ENCODE measurements at places on chromosomes 5 and 9. TPM values are rescaled to one million over a fixed set of nuclear protein-coding genes. Genes with fewer than 3 reads are reported as not detected.

- H3K27ac ChIP-seq: no peak overlapping the region
- H3K36me3 ChIP-seq: peaks cover 7% of the 10 kb centered on the region
- no peak for DNase-seq
- peaks cover 3% of the 10 kb centered on the region for H3K4me1 ChIP-seq
These were observed 252.5 kb downstream of the TLE4 start for GRCh38 chr9:79824265-79824664.

Gene SH2D3C
- total RNA-seq: 1.3 TPM

DNA sequence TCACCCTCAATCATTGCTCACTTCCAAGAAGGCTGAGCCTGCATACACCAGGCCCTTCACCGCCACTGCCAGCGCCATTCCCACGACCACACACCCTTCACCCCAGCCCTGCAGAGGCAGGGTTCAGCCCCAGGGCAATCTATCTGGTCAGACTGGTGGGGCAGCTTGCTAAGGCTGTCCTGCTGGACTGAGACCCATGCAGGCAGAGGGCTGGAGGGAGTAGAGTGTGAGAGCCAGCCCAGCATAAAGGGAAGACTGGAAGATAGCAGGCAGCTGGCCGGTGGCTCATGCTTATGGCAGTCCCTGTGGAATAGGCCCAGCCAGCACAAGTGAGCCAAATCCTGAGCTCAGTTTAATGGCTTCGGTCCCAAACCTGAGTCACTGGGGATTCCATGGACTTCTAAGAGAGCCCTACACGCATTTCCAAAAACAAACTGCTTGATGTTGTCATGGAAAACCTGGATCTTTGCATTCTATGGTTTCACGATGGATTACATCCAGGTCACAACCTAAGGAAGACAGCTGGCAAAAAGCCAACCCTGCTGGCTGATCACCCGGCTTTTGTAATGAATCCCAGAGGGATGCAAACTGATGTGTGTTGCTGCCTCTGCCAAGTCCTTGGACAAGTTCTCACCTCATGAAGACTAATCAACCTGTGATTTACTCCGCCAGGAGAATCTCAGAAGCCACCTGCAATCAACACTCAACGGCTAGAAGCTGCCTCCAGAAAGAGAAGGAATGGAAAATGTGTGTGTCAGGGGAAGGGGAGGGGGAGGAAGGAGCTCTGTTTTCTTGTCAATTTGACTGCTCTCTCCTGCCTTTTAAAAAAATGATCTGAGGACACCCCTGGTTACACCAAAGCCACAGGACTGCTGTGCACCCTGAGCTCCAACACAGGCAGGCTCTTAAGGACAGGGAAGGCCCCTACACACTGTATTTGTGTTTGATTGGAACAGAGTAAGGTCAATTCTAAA lies 143.6 kb downstream of the LHFPL2 start:
- H3K36me3 ChIP-seq: peaks cover 2% of the 10 kb centered on the region
- H3K4me1 ChIP-seq: peaks cover 6% of the 10 kb centered on the region
- no peak overlapping the region for H3K4me3 ChIP-seq
- no peaks in the 10 kb centered on the region for H3K27me3 ChIP-seq

GRCh38 chr9:22683700-22684075 lies 237.1 kb downstream of the DMRTA1 start:
- no peak overlapping the region for H3K4me3 ChIP-seq
- H3K27ac ChIP-seq: no peak overlapping the region
- H3K36me3 ChIP-seq: 0 out of 2 replicates have a peak, but pooled peaks cover 7% of the 10 kb centered on the region
- no peak for DNase-seq
- no peaks in the 10 kb centered on the region for H3K4me1 ChIP-seq

Gene ANKRD55
- not detected for total RNA-seq
